ENCODE measurements at places on chromosomes 2 and 18.

GRCh38 chr2:187879491-187879890, 325.3 kb upstream of the TFPI start:
- DNase-seq: no peak

- DNase-seq: no peak
Observed at GRCh38 chr2:201768918-201769317, 11.8 kb downstream of the ALS2 start.

GRCh38 chr2:161415034-161415986, 787 bp upstream of the TBR1 start:
- no peak for DNase-seq

- DNase-seq: no peak
Observed at GRCh38 chr18:55838841-55839240, 250.8 kb upstream of the TCF4 start.

DNA sequence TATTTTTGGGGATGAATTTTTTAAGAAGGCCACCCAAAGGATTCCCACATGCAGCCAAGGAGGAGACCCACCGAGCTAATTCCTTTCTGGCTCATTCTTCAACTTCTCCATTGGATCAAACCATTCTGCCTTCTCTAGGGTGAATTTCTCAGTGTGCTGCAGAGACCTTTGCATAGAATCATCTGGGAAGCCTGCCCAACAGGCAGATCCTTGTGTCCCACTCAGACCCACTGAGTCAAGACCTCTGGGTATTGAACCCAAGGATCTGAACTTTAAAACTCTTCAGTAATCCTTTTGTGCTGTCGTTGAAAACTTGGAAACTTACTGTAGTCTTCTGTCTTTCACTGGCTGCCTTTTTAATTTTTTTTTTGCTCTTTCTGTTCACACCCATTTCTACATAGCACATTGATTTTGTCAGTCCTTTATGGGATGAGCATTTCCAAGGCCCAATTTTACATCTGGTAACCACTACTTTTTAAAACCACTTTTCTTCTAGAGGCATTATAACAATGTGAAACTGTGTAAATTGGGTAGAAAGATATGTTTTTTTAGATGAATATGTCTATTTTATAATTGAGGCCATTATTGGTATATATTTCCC, 120.2 kb downstream of the TSN start:
- no peak for DNase-seq

DNA sequence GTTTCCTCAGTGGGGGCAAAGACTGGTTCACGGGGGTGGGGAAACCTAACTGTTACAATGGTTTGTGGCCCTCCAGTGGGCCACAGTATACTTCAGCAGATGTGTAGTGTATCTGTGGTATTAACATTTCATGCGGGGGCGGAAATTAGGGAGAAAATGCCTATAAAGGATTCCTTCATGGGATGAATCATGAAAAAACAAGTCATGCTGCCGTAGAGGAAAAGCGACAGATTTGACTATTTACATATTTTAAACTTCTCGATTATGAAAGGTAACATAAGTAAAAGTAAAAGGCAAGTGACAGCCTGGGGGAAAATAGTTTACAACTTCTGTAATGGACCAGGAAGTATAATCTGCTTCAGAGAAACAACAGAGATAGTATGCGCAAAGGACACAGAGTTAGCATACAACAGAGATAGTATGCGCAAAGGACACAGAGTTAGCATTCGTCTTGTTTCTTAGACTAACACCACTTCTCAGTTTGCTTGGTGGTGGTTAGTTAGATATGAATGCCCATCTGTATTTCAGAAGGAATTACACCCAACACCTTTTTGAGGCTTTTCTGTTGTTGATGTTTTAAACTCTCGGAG, 41.1 kb downstream of the MRPS9 start:
- DNase-seq: no peak

GRCh38 chr2:39135690-39136259, 14.9 kb upstream of the SOS1 start:
- DNase-seq: no peak

DNA sequence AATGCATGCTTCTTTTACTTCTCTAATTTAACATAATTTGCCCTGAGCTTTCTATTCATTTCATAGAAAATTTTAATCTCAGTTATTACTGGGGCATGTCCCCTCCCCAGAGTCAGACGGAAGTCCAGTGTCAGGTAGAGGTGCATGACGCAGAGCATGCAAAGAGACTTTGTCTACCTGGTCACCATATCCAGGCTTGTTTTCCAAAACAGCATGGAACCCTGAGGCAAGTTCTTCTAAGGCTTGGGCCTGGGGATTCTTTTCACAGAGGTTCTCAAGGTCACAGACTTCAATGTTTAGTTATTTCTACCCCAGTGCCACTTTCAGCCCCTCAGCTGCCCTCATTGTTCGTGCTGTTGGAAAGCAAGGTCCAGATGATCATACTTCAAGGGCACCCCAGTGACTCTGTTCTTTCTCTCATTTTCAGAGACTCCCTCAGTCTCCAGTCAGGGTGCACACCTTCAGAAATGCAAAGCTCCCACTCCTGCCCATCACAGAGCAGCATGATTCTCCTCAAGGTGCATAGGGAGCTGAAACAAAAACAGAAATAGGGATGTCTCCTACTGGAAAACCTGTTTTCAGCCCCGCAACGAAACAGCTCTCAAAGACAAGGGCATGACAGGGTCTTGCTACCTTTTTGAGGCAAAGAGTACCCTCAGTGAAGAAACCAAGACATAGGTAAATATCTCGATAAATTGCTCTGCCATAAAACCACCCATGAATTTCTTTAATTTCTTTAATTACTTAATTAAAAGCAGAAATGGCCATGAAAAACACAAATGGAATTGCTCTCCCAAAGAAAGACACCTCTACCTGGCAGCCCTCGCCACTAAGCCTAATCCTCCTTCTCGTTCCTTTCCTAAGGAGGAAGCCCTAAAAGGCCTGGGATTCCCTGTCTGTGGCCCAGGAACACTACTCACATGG, 9.5 kb upstream of the EVA1A start:
- DNase-seq: no peak

GRCh38 chr2:216698895-216699294, 3.5 kb upstream of the IGFBP5 start:
- no peak for DNase-seq

DNA sequence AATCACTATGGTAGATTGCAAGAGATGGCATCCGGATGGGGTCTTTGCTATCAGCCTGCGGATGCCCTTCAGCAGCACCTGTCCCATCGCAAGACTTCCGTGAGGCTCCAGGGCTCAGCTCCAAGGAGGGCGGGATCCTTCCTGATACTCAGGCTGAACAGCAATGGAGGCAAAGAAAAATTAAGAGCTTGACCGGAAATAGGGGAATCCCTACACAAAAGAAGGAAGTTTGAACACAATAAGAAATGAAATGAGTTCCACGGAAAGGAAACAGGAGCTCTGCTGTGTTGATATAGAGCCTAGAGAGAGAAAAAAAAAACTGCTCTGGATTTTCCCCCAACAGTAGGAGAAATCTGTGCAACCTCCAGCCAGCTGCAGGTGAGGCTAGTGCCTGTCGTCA, 91.9 kb downstream of the ARL4C start:
- no peak for DNase-seq

DNA sequence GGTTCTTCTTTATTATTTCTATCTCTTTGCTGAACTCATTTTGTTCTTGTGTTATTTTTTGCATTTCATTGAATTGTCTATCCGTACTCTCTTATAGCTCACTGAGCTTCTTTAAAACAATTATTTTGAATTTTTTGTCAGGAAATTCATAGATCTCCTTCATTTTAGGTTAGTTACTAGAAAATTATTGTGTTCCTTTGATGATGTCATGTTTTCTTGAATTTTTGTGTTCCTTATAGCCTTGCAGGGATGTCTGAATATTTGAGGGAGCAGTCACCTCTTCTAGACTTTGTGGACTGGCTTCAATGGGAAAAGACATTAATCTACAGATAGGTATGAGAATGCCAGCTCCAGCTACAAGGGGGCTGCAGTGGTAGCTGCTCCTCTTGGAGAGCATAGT, 20.7 kb upstream of the OSBPL6 start:
- DNase-seq: no peak

DNA sequence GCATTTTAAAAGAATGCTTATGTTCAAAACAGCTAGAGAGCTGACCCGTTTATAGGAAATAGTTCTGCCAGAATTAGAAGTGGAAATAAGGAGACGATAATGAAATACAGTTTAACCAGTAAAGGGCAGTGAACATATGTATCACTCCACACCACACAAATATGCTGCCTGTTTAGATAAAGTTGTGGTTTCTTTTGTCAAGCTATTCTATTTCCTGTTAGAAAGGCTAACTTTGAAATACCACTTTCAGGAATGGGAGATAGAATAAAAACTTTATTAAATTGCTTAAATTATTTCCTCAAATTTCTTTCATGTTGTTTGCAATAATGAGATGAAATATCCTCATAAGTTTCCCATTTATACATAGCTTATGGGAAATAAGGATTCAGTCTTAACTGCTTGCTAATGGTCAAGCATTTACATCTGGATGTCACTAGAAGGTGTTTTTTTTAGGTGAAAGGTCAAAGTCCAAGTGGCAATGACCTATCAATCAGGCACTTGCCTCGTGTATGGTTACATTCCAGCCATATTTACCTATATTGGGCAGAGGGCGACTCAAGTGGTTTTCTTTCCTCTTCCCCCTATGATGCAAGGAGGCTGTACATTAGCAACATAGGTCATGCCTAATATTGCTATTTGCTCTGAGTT, 148.9 kb downstream of the ZEB2 start:
- DNase-seq: no peak

GRCh38 chr2:7411691-7412090, 494.5 kb downstream of the RNF144A start:
- DNase-seq: no peak

DNA sequence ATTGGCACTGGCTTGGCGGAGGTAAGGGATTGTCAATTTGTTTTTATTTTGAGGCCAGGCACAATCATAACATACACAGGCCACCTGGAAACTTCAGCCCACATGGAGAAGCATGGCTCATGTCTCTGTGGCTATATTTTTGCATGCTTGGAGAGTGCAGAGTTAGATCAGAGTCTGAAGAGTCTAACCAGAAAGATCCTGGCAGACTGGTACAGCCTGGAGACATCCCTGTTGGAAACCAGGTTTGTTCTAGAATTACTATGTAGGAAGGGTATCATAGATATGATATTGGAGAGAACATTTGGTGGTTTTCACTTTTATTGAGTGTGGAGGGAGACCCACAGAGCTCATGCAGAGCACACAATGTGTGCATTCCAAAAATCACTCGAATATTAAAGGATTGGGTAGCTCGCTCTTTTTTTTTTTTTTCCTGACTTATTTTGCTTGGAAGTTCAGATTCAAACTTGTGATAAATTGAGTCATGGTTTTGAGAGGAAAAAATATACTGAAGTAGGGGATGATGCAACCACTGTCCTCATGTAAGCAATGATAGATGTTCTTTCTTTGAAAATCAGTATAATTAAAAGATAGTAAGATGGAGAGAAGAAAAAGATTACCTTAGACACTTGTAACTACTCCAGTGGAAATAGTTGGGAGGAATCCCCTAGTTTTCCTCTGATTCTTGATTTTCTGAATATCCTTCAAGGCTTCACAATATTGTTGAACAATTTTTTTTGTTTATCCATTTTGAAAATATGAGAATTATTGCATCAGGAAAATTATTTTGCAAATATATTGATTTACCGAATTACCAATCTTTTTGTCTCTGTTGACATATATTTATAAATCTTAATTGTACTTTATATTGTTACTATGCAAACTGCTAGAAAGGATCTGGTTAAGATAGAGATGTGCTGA, 185.7 kb upstream of the ZEB2 start:
- DNase-seq: no peak

DNA sequence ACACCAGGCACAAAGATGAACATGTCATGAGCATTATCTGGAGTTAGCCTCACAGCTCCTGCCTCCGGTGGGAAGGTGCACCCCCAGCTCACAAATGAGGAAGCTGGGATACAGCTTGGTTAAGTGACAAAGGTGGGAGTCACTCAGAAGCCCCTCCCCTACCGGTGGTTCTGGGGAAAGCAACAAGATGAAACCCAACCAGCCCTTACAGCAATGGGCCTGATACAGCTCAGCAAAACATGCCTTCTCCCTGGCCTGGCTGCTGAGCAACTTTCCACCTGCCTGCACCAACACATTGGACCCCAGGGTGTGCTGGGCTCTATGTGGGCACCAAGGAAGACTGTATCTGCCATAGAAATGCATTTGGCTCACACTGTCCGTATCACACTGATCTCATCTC, 113.2 kb downstream of the GYPC start:
- DNase-seq: no peak

- DNase-seq: no peak
Observed at GRCh38 chr18:35410561-35410960, 33.4 kb upstream of the ZNF396 start.

DNA sequence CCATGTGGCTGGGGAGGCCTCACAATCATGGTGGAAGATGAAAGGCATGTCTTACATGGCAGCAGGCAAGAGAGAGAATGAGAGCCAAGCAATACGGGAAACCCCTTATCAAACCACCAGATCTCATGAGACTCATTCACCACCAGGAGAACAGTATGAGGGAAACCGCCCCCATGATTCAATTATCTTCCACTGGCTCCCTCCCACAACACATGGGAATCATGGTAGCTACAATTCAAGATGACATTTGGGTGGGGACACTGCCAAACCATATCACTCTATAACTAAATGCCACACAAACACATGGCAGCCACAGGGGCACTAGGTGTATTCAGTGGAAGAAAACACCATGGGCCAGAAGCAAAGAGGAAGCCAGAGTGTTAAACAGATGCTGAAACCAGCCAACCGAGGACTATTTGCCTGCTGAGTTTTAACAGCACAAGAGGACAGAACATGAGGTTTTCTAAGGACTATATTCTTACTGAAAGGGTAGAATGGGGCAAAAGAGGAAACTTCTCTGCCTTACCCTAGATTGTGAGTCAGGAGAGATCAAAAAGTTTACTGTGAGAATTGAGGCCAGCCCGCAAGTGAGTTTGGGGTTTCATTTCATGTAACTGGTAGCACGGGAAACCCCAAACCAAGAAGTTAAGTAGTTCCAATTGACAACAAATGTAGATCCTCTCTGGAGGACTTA, 49.2 kb downstream of the SIGLEC15 start:
- DNase-seq: no peak

DNA sequence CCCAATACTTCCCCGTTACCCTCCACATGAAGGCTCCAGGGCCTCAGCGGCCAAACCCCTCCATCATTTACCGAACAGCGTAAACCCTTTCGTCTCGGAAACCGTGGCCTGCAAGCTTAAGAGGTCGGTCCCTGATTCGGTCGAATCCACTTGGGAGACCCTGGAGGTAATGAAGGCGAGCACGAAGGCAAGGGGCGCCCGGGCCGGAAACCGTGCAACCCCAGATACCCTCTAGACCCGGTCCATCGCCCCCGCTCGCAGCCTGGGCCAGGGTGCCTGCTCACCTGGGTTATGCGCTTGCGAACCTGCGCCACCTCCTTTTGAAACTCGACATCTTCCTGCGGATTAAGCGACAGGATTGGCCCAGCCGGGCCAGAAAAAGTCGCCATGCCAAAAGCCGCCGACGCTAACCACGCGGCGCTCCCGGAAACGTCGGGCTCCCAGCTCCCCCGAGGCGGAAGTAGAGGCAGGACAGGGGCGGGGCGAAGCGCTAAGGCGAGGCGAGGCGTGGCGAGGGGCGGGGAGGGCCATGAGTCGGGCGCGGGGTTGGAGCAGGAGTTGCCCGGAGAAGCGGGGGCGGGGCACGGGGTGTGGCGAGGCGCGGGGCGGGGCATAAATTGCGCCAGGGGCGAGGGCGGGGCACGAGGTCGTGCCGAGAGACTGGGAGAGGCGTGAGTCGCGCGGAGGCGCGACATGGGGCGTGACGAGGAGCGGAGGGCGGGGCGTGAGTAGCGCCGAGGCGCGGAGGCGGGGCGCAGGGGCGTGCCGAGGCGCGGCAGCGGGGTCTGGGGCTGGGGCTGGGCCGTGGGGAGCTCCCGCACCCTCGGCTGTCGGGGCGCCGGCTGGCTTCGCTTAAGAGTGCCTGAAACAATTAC, at the start of gene NIFK:
NIFK (minus strand) TSS at position 414 of the 875 bp plus-strand sequence; CDS start at position 389, 25 bp downstream.
- DNase-seq: peak; percentile 88
